Fibroblast of skin of right biceps (primary cell): ENCODE measurements at places on chromosomes 1 and 21.

DNA sequence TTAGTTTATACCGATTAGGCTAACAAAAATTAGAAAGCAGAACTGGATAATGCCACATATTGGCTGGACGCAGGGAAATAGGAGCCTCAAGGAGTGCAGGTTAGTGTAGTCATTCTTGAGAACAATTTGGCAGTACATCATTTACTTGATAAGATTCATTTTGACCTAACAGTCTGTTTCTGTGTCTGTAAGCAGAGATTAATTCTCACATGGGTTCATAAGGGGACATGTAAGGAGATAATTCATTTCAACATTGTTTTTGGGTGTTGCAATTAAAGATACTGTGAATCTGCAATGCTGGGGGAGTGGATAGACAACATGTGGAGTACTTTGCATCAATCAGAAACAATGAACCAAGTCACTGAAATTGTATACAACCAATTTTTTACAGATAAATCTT lies 32.0 kb downstream of the AGO3 start:
- DNase-seq: no peak

GRCh38 chr1:114286960-114287359 lies 133.3 kb upstream of the SYT6 start:
- no peak for DNase-seq

DNA sequence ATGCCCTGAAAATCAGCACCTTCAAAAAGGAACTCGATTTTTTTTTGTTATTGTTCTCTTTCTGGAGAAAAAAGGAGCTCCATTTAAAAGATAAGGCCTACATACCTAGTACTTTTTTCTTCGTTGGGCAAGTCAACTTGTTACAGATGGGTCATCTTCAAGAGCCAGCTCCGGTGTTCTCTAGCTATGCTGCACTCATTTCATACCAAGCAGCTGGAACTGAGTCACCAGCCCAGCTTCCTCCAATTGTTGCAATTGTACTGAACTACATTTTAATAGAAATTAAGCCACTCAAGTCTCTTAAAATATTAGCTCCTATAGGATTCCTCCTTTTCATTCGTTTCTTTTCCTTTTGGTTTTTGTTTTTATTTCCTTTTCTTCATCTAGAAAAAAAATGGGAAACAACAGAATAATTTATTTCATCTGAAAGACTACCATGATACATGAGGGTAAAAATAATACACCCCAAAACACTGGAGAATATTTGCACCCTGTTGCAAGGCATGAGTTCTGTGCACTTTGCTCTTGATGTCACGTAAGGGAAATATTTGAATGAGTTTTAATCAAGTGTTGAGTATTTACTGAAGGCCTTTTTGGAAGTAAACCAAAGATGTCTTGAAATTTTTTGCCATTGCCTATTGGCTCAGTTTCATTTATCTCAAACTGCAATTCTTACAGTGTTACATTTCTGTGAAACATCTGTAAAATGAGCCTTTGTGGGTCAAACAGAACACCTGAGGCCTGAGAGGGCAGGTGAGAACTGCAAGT lies 60.5 kb downstream of the CLIC4 start:
- peak; percentile 65 for DNase-seq

- DNase-seq: no peak
These were observed 56.0 kb downstream of the CD46 start for GRCh38 chr1:207807690-207808321.

DNA sequence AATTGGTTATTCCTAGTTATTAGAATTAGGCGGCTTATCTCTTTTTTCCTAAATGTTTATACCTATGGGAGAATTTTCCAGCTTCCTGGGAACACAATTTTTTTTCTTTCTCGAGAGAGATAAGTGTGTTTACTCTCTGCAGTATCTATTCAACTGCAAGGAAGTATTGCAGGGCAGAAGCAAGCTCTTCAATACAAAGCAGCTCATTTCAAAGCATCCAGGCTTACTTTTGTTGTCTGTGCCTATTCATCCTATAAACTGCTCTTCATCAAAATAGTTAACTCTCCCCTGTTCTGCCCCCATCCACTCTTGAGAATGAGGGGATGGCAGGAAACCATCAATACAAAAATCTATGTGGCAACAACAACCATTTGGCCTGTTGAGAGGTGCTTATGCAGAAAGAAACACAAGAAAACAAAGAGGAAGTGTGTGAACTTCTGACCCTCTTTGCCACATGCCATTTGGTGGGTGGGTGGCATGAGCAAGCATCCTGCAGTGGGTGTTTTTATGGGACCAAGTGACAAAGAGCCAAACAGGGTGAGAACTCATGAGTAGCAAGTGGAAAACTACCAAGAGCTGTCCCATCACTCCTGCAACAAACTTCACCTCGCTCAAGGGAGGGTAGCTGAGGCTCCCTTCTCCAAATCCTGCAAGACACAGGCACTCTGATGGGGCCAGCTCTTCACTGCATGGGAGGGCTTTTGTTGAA lies 50.6 kb upstream of the MRPS6 start:
- no peak for DNase-seq

DNA sequence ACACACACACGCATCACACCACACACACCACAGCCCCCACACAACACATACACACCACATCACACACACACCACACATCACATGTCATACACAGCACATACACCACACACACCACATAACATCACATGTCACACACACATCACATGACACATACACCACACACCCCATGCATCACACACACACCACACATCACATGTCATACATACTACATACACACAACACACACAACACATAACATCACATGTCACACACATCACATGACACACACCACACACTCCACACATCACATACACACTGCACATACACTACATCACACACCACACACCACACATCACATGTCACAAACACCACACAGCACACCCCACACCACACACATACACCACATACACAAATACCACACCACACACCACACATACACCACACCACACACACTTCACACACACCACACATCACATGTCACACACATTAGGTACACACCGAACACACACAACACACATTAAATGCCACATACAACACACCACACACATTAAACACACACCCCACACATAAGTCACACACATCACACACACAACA lies 1.8 kb downstream of the LYPD8 start:
- no peak for DNase-seq

DNA sequence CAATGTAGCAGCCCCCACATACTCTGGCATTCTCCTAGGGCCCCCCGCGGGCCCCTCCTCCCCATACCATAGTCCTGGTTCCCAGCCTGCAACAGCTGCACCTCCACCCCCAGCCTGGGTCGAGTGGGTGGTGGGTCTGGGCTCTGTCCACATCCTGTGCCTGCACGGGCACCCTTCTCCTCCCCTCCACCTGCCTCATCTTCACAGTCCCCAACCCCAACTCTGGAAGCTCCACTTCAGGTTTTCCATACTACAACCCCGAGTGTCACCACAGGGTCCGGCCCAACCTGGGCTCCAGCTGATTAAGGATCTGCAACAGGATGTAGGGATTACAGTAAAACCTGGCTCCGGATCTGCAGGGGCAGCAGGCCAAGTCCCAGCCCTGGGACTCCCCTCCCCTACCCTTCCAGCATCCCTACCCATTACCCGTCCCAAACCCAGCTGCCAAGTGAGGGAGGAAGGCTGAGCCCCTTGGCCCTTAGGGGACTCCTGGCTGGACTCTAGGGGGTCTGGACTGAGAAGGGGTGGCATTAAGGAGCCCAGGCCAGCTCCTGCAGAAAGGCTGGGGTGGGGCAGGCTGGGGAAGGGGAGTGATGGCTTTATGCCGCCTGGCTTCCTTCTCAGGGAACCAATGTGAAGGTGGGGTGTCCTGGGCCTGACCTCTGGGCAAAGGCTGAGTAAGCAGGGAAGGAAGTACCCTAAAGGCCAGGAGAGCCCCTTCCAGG lies 116.8 kb downstream of the CASZ1 start:
- DNase-seq: peak; percentile 70

DNA sequence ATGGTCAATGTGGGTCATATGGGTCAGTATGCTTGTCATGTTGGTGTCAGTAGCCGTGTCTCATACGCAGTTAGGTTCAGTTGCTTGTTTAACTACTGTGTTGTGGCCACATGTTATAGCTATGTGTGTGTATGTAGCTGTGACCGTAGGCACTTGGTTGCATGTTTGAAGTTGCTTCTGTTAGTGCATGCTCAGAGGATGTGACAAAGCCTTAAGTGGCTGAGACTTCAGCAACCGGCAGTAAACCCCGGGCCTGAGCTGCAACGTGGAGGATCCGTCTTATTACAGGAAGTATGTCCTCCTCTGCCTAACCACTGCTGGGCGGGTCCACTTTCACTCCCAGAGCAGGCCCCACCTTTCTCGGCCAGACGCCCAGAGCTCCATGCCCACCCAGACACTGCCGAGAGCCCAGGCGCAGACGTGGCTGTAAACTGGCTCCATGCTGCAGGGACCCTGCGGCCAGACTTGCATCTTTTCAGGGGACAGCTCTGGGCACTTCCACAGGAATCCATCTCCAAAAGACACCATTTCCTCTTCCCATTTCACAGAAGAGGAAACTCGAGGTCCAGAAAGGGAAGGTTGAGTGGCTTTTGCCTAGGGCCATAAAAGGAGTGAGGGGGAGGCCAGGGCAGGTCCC lies 2.2 kb downstream of the TCEA3 start:
- DNase-seq: peak; percentile 87

- DNase-seq: no peak
These were observed 6.4 kb downstream of the CTPS1 start for GRCh38 chr1:40985875-40986274.

DNA sequence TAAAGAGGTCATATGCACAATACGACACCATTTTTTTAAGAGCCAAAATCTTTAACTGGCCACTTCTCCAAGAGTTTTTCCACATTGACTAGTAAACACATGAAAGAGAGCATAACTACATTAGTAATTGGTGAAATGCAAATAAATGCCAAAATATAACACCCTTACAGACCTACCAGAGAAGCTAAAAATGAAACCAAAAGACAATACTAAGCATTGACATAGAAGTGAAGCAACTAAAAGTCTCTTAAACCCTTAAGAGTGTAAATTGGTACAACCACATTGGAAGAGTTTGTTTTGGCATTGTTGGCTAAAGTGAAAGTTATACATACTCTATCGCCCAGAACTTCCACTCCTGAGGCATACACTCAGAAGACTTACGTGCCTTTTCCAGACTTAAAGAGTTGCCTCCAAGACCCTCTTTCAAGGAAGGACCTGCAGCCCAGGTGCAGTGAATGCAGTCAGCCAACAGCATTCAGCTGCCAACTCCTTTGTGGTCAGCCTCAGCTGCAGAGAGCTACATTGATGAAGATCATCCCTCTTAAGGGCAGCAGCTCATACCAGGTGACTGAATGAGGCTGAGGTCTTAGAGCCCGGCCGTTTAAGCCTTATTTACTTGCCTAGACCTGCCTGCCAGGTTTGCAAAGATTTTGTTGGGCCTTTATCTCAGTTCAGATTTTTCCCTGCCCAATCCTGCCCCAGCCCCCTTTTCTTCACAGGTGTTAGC lies 839.1 kb upstream of the ADGRL2 start:
- DNase-seq: no peak

DNA sequence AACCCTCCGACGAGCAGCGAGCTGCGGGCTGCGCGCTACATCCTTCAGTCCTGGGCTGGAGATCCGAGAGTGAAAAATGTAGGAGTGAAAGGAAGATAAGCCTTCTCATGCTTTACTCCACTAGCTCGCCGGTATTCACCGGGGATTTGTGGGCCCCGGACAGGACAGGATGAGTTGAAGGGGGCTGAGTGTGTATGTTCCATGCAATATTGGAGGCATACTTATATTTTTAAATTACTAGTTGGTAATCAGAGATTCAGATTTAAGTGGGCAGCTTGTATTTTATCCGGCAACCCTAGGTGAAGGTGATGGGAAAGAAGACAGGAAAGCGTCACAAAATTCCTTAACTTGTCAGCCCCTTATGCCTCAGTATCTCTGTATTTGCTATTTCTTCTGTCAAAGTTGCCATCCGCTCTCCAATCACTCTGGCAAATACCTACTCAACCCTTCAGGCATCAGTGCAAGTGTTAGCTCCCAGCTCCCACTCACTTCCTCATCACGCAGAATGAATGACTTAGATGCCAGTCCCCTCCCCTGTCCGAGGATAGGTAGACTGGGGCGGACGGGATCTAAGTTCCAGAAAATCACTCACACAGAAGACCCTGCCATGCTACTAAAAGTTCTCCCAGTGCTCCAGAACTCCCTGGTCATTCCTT lies 503 bp upstream of the PIGM start:
- DNase-seq: no peak

- no peak for DNase-seq
These were observed 5.6 kb downstream of the RPS6KA1 start for GRCh38 chr1:26535201-26535600.

DNA sequence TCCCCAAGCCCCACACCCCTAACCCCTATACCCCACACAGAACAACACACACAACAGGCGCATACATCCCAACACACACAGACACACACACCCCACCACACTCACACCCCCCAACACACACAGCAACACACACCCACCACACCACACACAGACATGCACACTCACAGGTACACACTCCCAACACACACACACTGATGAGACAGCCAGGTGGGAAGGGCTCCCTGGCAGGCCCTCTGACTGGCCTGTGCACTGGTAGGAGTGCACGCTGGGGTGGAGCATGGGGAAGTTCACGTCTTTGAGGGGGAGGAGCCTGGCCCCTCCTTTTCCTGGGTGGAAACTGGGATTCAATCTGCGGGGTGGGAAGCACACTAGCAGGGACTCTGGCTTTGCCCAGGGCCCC lies 116.7 kb downstream of the RHOU start:
- no peak for DNase-seq

- no peak for DNase-seq
These were observed 24.4 kb upstream of the WDR26 start for GRCh38 chr1:224458996-224459395.

GRCh38 chr1:13751985-13752384 lies 52.0 kb downstream of the PRDM2 start:
- DNase-seq: no peak

GRCh38 chr1:119646521-119647227 lies 1.4 kb downstream of the ZNF697 start:
- peak; percentile 92 for DNase-seq

DNA sequence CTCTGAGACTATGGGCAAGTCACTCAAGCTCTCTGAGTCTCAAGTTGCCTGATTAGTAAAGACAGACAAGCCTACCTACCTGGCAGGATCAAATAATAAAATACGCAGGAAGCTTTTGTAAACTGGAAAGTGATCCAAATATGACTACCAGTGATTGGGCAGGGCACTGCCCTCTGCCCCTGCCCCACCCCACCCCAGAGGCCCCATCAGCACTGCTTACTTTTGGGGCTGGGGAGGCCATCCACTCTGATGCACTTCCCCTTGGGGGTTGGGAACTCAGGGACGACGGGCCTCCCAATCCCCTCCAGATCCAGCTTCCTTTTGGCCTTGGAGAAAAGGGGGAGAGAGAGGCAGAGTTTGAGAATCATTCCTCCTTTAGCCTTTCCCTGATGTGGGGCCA lies 6.9 kb downstream of the E2F2 start:
- no peak for DNase-seq

DNA sequence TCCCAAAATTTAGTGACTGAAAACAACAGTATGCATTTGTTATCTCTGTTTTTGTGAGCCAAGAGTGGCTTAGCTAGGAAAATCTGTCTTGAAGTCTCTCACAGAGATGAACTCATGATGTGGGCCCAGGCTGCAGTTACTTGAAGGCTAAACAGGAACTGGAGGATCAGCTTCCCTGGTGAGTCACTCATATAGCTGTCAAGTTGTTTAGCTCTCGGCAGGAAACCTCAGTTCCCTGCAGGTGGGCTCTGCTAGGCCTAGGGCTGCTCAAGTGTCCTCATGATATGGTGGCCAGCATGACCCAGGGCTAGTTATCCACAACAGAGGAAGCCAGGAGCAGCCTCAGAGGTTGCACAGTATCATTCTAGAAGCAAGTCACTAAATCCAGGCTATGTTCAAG lies 30.2 kb upstream of the DDX59 start:
- peak; percentile 77 for DNase-seq
